ENCODE measurements at places on chromosomes 16 and 17. TPM values are rescaled to one million over a fixed set of nuclear protein-coding genes. Genes with fewer than 3 reads are reported as not detected.

The MEOX1 gene
- not detected for total RNA-seq

- H3K36me3 ChIP-seq, result no peaks in the 10 kb centered on the region
- H3K27me3 ChIP-seq, result no peaks in the 10 kb centered on the region
- no peak overlapping the region for H3K27ac ChIP-seq
- DNase-seq, result no peak
- peaks cover 7% of the 10 kb centered on the region for H3K4me1 ChIP-seq
These were observed 52.6 kb downstream of the USP22 start for GRCh38 chr17:20989991-20990855.

DNA sequence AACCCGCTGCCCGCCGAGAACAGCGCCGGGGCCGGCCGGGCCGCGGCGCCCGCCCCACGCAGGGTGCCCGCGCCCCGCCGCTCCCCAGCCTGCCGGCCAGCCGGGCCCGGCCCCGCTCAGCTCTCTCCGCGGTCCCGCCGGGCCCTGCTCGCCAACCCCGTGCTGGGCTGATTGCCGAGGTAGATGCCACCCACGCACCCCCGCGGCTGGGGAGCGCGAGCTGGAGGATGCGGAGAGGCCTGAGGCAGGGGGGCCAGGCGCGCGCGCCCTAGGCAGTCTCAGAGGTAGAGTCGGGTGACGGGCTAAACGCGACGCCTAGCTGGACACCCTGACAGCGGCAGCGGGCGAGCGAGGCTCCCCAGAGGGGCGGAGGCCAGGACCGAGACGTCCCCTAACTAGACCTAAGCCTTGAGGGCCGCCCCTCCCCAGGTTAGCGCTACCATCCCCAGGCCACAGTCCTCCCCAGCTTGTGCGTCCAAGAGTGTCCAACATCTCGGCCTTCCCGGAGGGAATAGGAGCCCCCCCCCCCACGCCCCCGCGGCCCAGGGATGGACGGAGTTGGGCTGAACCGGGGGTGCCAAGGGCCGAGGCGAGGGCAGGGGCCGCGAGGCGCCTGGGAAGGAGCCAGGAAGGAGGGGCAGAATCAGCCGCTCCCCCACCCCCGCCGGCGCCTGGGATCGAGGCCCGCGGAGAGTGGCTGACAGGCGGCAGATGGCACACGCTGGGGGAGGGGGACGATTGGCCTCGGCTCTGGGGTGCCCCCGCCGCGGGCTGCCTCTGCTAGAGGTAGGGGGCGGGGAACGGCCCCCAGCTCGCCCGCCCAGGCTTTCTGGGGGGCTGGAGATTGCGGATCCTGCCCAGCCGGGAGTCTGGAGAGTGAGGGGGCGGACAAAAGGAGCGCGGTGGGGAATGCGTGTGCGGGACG, 2.5 kb upstream of the ZNF423 start:
- peaks cover 53% of the 10 kb centered on the region for H3K27me3 ChIP-seq
- peaks cover 5% of the 10 kb centered on the region for H3K4me1 ChIP-seq
- H3K36me3 ChIP-seq, result no peaks in the 10 kb centered on the region
- no peak overlapping the region for H3K27ac ChIP-seq

DNA sequence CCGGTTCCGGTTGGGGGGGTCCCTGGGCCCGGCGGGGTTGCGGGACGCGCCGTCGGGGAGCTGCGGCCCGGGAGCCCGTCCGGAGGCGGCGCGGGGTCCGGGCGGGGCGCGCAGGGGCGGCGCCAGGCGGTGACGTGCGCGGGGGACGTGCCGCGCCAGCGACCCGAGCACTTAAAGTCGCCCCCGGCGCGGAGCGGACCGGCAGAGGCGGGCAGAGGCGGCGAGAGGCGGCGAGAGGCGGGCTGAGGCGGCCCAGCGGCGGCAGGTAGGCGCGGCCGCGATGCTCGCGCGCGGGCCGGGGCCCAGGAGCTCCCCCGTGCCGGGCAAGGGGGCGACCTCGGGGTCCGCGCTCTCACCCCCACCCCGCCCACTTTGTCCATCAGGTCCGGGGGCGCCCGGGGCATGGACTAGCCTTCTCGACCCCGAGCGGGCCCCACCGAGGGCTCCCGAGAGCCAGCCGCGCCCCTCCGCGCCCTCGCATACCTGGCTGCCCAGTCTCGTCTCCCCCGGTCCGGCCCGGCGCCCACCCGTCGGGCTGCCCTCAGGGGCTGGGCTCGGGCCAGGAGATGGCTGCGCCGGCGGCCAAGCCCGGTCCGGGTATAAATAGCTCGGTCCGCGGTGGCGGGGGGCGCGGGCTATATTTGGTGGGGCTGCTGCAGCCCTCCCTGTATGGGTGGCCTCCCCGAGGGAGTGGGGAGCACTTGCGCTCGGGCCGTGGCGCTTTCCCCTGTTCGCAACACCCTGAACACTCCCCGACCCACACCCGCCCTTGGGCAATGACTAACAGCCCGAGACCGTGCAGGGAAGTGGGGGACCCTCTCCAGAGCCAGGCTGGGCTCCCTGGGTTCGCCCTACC, at the start of gene SLC16A3:
TSS of gene SLC16A3 (plus strand) at position 201 of the 856 bp plus-strand sequence. CDS start 6,967 bp downstream, outside the sequence.
- H3K27ac ChIP-seq, result peak within 1 kb of the TSS; percentile 90
- peak; percentile 72 for DNase-seq
- peaks cover 2% of the 10 kb centered on the region for H3K36me3 ChIP-seq
- H3K4me1 ChIP-seq, result peaks cover 5% of the 10 kb centered on the region

GRCh38 chr16:19210280-19210924, 42.4 kb downstream of the SYT17 start:
- DNase-seq, result no peak
- no peaks in the 10 kb centered on the region for H3K36me3 ChIP-seq
- peaks cover 1% of the 10 kb centered on the region for H3K27me3 ChIP-seq

- H3K4me3 ChIP-seq, result no peak overlapping the region
- peaks cover 9% of the 10 kb centered on the region for H3K27me3 ChIP-seq
- peaks cover 18% of the 10 kb centered on the region for H3K4me1 ChIP-seq
- H3K36me3 ChIP-seq, result peaks cover 2% of the 10 kb centered on the region
- no peak for DNase-seq
- H3K27ac ChIP-seq, result no peak overlapping the region
These were observed 2.6 kb upstream of the AKAP1 start for GRCh38 chr17:57082441-57082840.

The NPW gene
- total RNA-seq, result 3.6 TPM

- H3K4me1 ChIP-seq, result no peaks in the 10 kb centered on the region
- no peak for DNase-seq
- no peak overlapping the region for H3K27ac ChIP-seq
- H3K4me3 ChIP-seq, result no peak overlapping the region
- H3K36me3 ChIP-seq, result no peaks in the 10 kb centered on the region
These were observed 883.3 kb downstream of the CDH11 start for GRCh38 chr16:64238571-64238970.

The RASD1 gene
- 12.9 TPM for total RNA-seq

- peaks cover 16% of the 10 kb centered on the region for H3K4me1 ChIP-seq
- H3K36me3 ChIP-seq, result no peaks in the 10 kb centered on the region
- H3K27me3 ChIP-seq, result peaks cover 16% of the 10 kb centered on the region
- no peak overlapping the region for H3K4me3 ChIP-seq
- no peak overlapping the region for H3K27ac ChIP-seq
- DNase-seq, result no peak
These were observed 80.8 kb upstream of the CRHR1 start for GRCh38 chr17:45703348-45703747.

- H3K4me1 ChIP-seq, result peaks cover 6% of the 10 kb centered on the region
- no peaks in the 10 kb centered on the region for H3K27me3 ChIP-seq
- no peak overlapping the region for H3K27ac ChIP-seq
- H3K4me3 ChIP-seq, result no peak overlapping the region
- no peak for DNase-seq
- no peaks in the 10 kb centered on the region for H3K36me3 ChIP-seq
These were observed 10.0 kb downstream of the BAIAP2 start for GRCh38 chr17:81044764-81045589.

DNA sequence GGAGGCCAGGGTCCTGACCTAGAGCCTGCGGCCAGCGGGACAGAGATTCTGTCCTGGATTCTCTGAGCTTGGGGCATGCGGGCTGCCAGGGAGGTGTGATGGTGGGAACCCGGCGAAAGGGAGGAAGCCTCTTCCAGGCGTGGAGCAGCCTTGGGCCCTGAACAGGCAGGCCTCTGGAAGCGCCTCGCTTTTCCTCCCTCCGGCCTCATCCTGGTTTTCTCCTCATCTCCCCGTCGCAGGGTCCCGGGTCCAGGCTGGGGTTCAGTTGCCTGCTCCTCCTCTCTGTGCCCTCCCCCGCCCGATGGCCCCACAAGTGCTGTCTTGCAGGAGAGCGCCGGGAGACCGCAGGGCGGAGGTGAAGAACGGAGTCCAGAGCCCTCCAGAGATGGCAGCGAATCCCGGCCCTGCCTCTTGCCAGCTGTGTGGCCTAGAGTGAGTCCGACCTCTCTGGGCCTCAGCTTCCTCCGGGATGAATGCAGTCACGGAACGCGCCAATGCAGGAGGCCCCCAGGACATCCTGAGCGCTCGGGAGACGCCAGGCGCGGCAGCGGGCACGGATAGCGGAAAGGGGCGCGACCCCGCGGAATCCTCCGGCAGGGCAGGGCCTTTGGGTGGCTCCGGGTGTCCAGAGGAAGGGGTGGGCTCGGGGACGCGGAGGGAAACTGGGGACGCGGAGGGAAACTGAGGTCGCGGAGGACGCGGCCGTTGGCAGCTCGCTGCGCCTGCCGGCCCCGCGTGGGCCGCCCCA, 553 bp upstream of the RAB11FIP4 start:
- H3K4me1 ChIP-seq, result peaks cover 6% of the 10 kb centered on the region
- H3K27me3 ChIP-seq, result peaks cover 55% of the 10 kb centered on the region
- no peak for DNase-seq
- peaks cover 2% of the 10 kb centered on the region for H3K36me3 ChIP-seq
- H3K4me3 ChIP-seq, result peak overlapping the region; percentile 77

- DNase-seq, result peak; percentile 59
- no peak overlapping the region for H3K4me3 ChIP-seq
- H3K36me3 ChIP-seq, result no peaks in the 10 kb centered on the region
- peaks cover 23% of the 10 kb centered on the region for H3K4me1 ChIP-seq
- H3K27ac ChIP-seq, result peak overlapping the region; percentile 21
These were observed 9.3 kb upstream of the ABCC12 start for GRCh38 chr16:48164907-48165715.

DNA sequence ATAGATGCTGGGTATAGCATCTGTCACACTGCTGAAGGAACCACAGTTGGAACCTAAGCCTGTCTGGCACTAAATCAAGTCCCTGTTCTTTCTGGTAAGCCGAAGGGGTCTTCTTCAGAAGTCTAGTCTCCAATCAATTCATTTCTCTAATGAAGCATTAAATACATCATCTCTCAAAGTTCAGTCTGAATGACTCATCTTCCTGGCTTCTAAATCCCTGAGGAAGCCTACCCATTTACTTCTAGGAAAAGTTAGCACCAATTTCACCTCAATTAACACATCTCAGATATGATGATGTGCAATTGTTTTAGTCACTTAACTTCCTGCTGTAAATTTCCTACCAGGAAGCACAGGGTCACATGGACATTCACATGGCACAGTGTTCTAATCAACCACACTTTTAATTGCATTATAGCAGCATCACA, 49.9 kb downstream of the TEX14 start:
- no peak overlapping the region for H3K27ac ChIP-seq
- no peak overlapping the region for H3K4me3 ChIP-seq
- peaks cover 5% of the 10 kb centered on the region for H3K27me3 ChIP-seq
- H3K36me3 ChIP-seq, result no peaks in the 10 kb centered on the region

The IRX3 gene
- total RNA-seq, result 1.1 TPM

- no peaks in the 10 kb centered on the region for H3K36me3 ChIP-seq
- DNase-seq, result no peak
- H3K27ac ChIP-seq, result no peak overlapping the region
- H3K4me1 ChIP-seq, result no peaks in the 10 kb centered on the region
- H3K27me3 ChIP-seq, result peaks cover 9% of the 10 kb centered on the region
- H3K4me3 ChIP-seq, result no peak overlapping the region
These were observed 16.0 kb downstream of the ENGASE start for GRCh38 chr17:79090443-79091225.

- H3K27ac ChIP-seq, result no peak overlapping the region
- H3K27me3 ChIP-seq, result peaks cover 14% of the 10 kb centered on the region
- no peak overlapping the region for H3K4me3 ChIP-seq
These were observed 6.7 kb upstream of the KSR1 start for GRCh38 chr17:27449541-27449940.

- H3K27ac ChIP-seq, result no peak overlapping the region
- peaks cover 13% of the 10 kb centered on the region for H3K27me3 ChIP-seq
- no peak overlapping the region for H3K4me3 ChIP-seq
- peaks cover 5% of the 10 kb centered on the region for H3K4me1 ChIP-seq
- no peaks in the 10 kb centered on the region for H3K36me3 ChIP-seq
These were observed 30.0 kb upstream of the USP22 start for GRCh38 chr17:21072745-21073197.

DNA sequence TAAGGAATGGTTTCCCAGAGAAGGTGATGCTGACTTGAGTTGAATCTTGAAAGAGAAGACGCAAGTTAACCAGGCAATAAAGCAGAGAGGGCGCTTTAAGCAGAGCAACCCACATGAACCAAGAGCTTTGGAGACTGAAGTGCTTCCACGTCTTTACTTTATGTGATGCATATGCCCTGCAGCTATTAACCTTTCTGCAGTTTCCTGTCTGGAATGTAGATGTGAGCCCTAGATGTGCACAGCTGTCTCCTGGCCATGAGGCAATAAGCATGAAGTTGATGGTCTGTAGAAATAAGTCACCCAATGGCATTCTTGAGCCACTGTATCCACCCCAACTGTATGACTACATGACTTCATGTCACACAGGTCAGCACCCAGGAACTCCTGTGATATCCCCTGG, 5.7 kb upstream of the CHST4 start:
- H3K27me3 ChIP-seq, result peaks cover 5% of the 10 kb centered on the region
- no peak overlapping the region for H3K27ac ChIP-seq
- no peak overlapping the region for H3K4me3 ChIP-seq
- DNase-seq, result no peak
- H3K36me3 ChIP-seq, result no peaks in the 10 kb centered on the region

- H3K36me3 ChIP-seq, result peaks cover 26% of the 10 kb centered on the region
- H3K4me1 ChIP-seq, result peaks cover 4% of the 10 kb centered on the region
- H3K27ac ChIP-seq, result no peak overlapping the region
- no peak for DNase-seq
These were observed 11.5 kb downstream of the FLII start for GRCh38 chr17:18246880-18247612.

The PYDC1 gene
- total RNA-seq, result not detected

DNA sequence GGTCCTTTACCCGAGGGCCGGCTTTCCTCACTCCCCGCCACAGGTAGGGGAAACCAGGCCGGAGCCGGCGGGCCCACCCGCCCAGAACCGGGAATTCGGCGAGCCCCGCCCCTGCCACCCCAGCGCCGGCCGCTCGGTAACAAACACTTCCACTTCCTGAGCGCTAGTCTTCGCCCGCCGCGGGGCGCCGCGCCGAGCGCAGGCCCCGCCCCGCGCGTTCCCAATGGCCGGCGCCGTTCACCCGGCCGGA, 224 bp upstream of the NHERF1 start:
- peaks cover 71% of the 10 kb centered on the region for H3K4me1 ChIP-seq
- peak overlapping the region; percentile 76 for H3K4me3 ChIP-seq
- no peak overlapping the region for H3K27ac ChIP-seq
- H3K27me3 ChIP-seq, result no peaks in the 10 kb centered on the region
- DNase-seq, result no peak

The CHST4 gene
- not detected for total RNA-seq

DNA sequence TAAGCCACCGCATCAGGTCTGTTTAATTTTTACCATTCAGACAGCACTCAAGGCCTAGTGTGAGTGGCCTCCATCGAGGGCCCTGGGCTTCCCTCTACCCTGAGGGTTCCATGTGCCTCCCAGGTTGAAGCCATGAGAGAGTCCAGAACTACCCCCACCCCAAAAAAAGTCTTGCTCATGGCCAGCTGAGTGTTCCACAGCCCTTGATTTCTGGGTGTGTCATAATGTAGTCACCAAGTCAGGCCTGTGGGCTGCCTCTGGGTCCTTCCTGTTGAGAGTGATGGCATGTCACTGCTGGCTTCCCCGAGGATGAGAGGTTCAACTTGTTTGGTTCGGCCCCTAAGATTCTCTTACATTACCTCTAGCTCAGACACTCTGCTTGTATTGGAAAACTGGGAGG, 100.6 kb downstream of the PITPNC1 start:
- H3K27ac ChIP-seq, result peak overlapping the region; percentile 89
- H3K4me1 ChIP-seq, result peaks cover 73% of the 10 kb centered on the region
- peaks cover 8% of the 10 kb centered on the region for H3K36me3 ChIP-seq
- peak overlapping the region; percentile 80 for H3K4me3 ChIP-seq
